Left lung (tissue), 14 donors: ENCODE measurements at places on chromosomes 7 and 10. TPM values are rescaled to one million over a fixed set of nuclear protein-coding genes. Genes with fewer than 3 reads are reported as not detected.

- peak overlapping the region; percentile 28 for H3K27ac ChIP-seq
- no peaks in the 10 kb centered on the region for H3K27me3 ChIP-seq
- no peaks in the 10 kb centered on the region for H3K4me1 ChIP-seq
- no peak for DNase-seq
These were observed 21.3 kb downstream of the PTPN12 start for GRCh38 chr7:77558284-77558967.

GRCh38 chr10:19497026-19497425 is 319.2 kb upstream of the PLXDC2 start:
- no peak for DNase-seq
- H3K27ac ChIP-seq, result no peak overlapping the region
- no peaks in the 10 kb centered on the region for H3K36me3 ChIP-seq
- no peaks in the 10 kb centered on the region for H3K27me3 ChIP-seq

GRCh38 chr10:45376371-45376801 is 2.4 kb downstream of the ALOX5 start:
- peaks cover 12% of the 10 kb centered on the region for H3K4me1 ChIP-seq
- no peaks in the 10 kb centered on the region for H3K36me3 ChIP-seq
- no peak for DNase-seq

DNA sequence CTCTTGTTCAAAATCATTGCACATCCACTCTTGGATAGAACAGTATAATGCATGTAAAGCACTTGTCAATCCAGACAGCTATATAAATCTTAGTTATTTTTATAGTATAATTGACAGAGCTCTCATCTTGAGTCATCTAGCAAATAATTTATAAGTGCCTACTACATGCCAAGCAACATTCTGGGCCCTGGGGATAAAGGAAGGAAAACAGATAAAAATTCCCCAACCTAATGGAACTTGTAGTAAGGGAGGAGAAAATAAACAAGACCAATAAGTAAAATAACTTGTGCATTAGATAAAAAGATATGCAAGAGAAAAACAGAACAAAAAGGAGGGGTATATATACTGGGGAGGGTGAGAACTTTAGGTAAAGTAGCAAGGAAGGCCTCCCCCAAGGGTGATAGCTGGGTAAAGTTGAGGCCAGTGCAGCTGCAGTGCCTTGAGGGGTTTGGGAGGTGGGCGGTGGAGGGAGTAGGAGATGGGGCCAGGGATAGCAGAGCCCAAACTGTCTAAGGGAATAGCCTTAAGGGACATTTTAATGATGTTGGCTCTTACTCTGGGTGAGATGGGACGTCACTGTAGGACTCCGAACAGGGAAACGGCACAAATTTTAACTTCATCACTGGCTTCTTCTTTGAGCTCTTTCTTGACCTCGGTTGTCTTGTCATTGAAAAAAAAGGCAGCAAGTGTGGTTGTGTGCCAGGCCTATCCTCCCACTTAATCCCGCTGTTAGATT is 79.3 kb upstream of the SEC61G start:
- H3K4me3 ChIP-seq, result no peak overlapping the region
- H3K27me3 ChIP-seq, result no peaks in the 10 kb centered on the region
- H3K27ac ChIP-seq, result no peak overlapping the region
- no peaks in the 10 kb centered on the region for H3K4me1 ChIP-seq
- DNase-seq, result no peak
- H3K36me3 ChIP-seq, result no peaks in the 10 kb centered on the region

EPHA1 gene
- polyA plus RNA-seq, result 17.5 TPM
